HT-29 (cell line): ENCODE measurements at places on chromosomes 3 and 15.

DNA sequence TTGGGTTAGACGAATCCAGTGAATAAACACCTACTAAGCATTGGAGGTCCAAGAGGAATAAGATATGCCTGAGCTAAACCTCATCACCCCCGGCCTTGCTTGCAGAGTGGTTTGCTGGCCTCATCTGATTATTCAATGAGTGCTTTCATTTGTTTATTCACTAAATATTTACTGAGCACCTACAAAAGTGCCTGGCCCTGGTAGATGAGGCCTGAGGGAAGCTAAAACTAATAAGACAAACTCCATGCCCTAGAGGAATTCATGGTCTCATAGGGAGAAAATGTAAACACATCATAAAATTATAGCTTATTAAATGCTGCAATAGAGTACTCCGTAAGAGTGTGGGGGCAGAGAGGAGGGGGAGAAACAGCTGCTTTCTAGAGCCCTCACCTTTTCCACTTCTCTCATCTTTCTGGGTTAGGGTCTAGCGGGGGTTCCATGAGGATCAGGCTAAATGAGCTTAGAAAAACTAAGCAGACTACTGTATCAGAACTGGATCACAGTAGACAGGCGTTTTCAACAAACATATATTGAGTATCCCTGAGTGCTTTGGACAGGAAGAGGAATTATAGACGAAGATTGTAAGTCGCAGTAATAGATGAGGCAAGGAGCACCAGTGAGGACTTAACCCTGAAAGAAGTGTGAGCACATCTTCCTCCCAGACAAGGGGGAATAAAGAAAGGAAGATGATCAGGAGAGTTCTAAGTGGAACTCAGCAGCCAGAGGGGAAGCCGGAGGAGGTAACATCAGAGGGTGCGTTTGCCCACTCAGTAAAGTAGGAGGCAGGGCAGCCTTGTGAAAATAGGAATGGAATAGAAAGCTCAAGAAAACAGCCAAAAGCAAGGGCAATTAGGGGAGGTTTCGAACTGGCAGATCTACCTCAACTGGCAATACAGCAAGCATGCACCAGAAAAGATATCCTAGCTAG lies 31.5 kb upstream of the LAMP3 start:
- DNase-seq, result no peak

GRCh38 chr3:71428841-71429596 lies 154.5 kb downstream of the FOXP1 start:
- DNase-seq, result no peak

- no peak for DNase-seq
Observed at GRCh38 chr15:101378171-101378755, 83.2 kb upstream of the SNRPA1 start.

DNA sequence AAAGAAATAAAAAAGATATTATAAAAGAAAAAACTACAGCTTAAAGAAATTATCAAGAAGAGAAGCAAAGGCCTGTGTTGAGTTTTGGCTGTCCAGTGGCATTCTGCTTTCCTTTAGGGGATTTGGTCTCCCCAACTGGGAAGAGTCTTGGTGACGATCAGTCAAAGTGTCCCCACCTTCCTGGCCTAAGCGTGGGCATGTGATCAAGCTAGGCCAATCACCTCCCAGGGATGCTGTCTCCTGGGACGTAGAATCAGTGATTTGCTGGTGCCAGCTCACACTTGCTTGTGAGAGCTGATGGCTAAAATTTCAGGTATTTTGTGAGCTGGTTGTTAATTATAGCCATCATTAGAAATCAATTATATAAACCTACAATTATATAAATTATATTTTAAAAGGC lies 69.5 kb downstream of the ATP2B2 start:
- DNase-seq, result no peak

- no peak for DNase-seq
Observed at GRCh38 chr3:54968546-54969172, 40.8 kb upstream of the LRTM1 start.

- DNase-seq, result no peak
Observed at GRCh38 chr3:72395776-72396311, 452.4 kb downstream of the SHQ1 start.

DNA sequence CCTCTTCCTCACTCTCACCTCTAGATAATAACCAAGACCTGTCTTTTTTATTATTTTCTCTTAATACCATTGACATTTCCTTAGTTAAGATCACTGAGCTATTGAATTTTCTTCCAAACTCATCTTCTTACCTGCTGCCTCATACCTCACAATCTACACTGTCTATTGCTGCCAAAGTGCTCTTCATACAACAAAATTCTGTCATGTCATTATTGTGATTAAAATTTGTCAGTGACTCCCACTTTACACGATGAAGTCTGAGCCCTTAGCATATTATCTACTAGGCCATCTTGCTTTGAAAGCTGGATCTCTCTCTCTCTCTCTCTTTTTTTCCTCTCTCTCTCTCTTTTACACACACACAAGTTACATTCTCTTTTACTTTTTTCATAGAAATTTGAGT lies 73.3 kb downstream of the NSUN3 start:
- no peak for DNase-seq

- peak; percentile 82 for DNase-seq
Observed at GRCh38 chr3:100603469-100603868, 5.9 kb upstream of the ADGRG7 start.

DNA sequence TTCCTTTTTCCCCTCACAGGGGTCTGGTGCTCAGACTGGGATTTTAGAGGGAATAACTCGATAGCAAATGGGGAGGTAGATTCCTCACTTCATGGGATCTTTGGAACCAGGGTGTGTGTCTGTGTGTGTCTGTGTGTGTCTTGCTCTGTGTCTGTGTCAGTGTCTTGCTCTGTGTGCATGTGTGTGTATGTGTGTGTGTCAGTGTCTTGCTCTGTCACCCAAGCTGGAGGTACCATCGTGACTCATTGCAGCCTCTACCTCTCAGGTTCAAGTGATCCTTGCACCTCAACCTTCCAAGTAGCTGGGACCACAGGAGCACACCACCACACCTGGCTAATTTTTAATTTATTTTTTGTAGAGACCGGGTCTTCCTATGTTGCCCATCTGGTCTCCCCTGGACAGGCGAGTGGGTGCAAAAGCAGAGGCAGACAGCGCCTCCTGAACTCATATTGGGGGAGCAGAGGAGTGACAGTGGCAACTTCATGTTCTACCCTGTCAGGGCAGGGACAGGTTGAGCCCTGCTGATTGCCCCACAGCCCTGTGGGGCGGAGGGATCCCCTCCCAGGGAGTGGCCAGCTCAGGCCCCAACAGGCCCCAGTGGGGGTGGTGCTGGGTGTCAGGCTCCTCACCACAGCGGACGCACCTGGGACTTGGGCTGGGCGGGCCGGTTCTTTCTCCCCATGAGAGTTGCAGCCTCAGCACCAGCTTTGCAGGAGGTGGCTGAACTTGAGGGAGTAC lies 10.4 kb upstream of the SEMA4B start:
- peak; percentile 70 for DNase-seq

- DNase-seq, result no peak
Observed at GRCh38 chr15:77012868-77013267, 17.9 kb downstream of the PSTPIP1 start.

- DNase-seq, result no peak
Observed at GRCh38 chr15:91909574-91909973, 56.1 kb downstream of the SLCO3A1 start.

GRCh38 chr15:27694506-27695087 lies 404.5 kb downstream of the OCA2 start:
- no peak for DNase-seq

DNA sequence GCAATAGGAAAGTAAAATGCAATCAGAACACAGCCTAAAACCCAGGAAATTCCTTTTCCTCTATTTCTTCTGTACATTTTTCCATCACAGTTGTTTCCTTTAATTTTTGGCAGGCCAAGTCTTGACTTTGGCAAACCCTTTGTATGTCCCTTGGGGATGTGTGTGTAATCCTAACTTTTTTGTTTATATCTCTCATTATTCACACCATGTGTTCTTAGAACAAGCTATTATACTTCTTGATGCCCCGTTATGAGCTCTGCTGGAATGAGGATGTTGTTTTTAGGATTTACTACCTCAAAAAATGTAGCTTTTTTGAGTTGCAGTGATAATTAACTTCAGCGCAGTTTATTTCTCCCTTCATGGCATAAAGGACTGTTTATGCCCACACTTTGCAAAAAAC lies 123.4 kb downstream of the ABI3BP start:
- DNase-seq, result no peak

- DNase-seq, result no peak
Observed at GRCh38 chr3:194257916-194258668, 93.0 kb downstream of the CPN2 start.

DNA sequence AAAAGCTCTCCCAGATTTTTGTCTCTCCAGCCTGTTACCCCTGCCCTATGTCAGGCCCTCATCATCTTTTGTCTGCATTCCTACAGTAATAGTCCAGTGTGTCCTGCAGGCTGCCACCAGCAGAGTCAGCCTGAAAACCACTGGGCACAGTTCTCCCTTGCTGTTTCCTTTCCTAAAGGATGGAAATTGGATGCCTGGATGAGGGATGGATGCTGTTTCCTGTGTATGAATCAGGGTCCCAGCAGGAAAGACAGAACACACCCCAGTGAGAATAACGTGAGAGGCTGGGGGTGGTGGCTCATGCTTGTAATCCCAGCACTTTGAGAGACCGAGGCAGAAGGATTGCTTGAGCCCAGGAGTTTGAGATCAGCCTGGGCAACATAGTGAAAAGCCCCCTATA lies 3.3 kb upstream of the SNX33 start:
- DNase-seq, result no peak

DNA sequence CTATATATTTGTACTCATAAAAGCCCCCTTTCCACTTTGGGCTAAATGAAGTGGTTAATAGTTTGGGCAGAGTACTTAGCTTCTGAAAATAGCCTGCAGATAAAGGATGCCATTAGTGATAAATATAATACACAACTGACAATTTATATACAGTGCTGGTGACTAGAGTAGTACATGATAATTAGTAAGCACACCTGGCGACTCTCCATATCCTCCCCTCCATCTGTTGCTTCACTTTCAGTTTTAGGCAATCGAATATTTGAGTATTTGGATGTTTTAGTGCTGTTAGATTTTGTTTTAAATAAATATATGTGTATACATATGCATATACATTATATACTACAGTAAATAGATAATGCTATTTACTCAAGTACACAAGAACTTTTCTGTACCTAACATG lies 35.9 kb upstream of the CHMP2B start:
- DNase-seq, result no peak

DNA sequence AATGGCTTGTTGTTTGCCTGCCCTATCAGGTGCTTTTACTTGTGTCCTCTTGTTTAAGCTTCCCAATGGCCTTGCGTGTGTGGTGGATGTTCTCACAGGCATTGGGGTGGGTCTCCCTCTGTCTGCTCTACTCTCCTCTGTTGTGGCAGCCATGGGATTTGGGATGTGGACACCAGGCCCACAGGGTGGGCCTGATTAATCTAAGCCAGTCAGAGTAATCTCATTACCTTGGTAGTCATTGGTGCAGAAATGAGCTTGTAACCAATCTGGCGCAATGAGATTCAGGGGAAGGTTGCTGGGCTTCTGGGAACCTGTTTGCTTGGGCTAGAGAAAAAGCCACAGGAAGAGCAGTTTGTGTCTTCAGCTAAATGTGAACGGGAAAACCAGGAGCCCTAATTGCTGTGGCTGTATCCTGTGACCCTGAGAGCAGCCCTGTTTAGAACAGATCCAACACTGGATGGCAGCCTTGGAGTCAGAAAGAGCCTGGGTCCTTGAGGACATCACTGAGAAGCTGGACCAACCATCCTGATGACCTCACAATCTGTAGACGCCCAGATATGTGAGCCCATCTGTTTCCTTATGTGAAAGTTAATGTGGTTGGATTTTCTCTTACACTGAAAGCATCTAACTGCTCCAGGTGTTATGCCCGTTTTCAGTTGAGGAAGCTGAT lies 157.3 kb upstream of the UBE2E1 start:
- DNase-seq, result peak; percentile 15

DNA sequence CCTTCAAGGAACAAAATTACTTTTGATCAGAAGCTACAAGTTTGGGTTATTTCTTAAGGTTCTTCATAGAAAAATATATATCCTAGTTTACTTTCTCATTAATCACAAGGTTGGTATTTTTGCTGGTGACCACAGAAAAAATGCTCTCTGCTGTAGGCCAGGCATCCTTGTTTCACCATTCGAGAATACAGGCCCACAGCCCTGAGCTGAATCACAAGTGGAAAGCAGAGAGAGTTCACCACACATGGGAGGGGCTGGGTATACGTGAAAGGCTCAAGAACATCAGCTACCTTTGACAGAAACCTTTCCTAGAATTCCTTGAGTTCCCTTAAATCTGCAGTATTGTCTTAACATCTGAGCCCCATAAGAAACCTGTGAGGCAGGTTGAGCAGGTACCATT lies 23.2 kb downstream of the CPEB1 start:
- DNase-seq, result no peak

GRCh38 chr3:22691407-22691806 lies 511.7 kb upstream of the UBE2E2 start:
- DNase-seq, result no peak

- no peak for DNase-seq
Observed at GRCh38 chr15:66743703-66744536, 41.9 kb downstream of the SMAD6 start.

GRCh38 chr3:139560411-139560810 lies 20.9 kb upstream of the RBP1 start:
- DNase-seq, result no peak

GRCh38 chr3:188353426-188353825 lies 199.5 kb downstream of the LPP start:
- no peak for DNase-seq

GRCh38 chr3:113157408-113158030 lies 53.8 kb upstream of the BOC start:
- DNase-seq, result no peak

GRCh38 chr3:24315971-24316370 lies 178.7 kb downstream of the THRB start:
- no peak for DNase-seq

DNA sequence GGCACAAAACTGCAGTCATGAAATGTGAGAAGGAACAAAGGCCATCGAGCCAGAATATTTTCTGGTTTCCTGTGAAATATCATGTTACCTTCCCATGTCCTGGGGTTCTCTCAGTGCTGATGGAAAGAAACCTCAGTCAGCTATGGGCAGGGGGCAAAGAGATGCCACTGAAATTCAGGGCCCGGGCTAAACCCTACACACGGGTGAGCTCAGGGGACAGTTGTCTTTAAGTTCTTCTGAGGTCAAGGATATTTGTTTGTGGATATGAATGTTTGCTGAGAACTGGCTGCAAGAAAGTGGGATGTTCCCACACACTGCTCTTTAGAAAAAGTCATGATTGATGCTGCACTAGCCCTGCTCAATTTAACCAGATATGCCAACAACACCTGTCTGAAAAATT lies 187.2 kb downstream of the MEX3B start:
- no peak for DNase-seq

DNA sequence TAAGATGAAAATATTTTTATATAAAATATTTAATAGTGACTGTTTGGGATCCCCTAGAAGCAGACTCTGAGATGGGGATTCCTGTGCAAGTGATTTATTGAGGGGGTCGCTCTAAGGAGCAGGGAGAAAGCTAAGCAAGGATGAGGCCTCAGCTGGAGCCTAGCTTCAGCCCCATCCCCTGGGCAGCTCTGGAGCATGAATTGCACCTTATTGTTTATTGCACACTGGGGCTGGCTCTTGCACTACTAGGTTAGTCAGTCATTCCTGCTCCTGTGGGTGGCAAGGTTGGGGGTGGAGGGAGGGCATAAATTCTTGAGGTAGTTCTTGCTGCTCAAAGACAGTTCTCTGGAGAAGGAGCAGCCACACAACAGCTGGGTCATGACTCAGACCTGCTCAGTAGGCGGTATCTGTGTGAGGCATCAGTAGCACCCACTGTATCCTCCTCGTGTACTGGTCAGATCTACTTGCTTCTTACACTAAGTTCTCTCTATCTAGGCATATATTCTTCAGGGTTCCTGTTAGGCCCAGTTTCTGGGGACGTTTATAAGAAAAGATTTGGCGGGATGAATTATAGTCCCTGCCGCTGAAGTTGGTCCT lies 27.2 kb upstream of the TNFSF10 start:
- peak; percentile 82 for DNase-seq
